ENCODE measurements at places on chromosomes 5 and 9.

- DNase-seq, result no peak
Measured at GRCh38 chr9:121753802-121754654, 102.6 kb downstream of the DAB2IP start.

- no peak for DNase-seq
Measured at GRCh38 chr5:137078171-137078665, 420.9 kb downstream of the SPOCK1 start.

GRCh38 chr9:13089666-13090065 is 189.8 kb downstream of the MPDZ start:
- no peak for DNase-seq

- DNase-seq, result no peak
Measured at GRCh38 chr9:86735772-86736458, 211.4 kb downstream of the GAS1 start.

Data from stimulated activated CD8-positive, alpha-beta memory T cell treated with anti-CD3 and anti-CD28 coated beads, Interleukin-15, amount 100 ng/mL, for 1 hour (primary cell).